ENCODE measurements at places on chromosomes 11 and 22.

- DNase-seq: no peak
Measured at GRCh38 chr11:118439646-118440045, 3.4 kb downstream of the KMT2A start.

GRCh38 chr11:27931770-27932169 lies 176.2 kb downstream of the KIF18A start:
- no peak for DNase-seq

DNA sequence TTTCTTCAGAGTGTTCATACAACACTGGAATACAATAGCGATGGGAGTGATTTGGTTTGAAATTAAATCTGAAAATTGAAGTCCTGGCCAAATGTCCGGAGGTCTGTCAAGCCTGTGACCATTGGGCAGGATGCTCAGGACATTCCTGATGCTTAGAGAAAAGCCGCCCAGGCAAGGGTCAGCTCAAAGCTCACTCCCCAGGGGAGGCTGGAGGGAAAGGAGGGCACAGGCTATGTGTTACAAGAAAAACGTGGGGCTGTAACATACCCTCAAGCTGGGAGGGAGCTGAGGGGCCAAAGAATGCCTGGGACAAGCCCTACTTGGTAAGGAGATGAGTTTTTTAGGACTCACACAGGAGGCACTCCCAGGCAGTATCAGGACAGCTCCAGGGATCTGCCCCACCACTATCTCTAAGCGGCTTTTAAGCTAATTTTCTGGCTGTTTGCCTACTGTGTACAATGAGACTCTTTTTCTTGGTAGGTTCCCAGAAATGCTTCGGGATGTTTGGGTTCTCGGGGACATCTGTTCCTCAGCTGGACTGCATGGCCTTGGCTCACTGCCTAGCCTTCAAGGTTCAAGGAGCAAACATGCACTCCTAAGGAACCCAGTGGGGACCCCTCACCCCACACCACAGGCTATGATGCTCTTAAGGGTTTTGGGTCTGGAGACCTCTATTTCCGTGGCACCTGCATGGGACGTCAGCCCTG lies 500.1 kb downstream of the BRD1 start:
- DNase-seq: no peak

DNA sequence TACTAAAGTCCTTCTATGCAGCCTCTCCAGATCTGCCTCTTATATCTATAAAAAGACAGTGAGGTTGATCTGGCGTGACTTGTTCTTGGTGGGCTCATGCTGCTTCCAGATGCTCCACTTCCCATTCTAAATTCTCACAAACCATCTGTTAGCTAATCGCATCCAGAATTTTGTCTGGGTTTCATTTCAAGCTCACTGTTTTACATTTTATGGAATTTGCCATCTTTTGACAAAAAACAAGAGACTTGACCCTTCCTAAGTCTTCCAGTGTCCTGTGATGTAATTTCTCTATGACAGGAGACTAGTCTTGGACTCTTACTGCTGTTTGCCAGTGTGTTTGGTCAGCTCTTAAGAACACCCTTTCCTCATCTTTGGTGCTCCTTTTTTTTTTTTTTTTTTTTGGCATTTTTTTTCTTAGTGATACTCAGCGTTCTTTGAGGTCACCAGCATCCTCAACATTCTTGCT lies 23.0 kb downstream of the CRKL start:
- DNase-seq: no peak

GRCh38 chr11:61507962-61508861 lies at the start of gene LRRC10B:
LRRC10B (plus strand) TSS chr11:61508749; CDS start chr11:61508999, 250 bp downstream.
- peak; percentile 32 for DNase-seq

DNA sequence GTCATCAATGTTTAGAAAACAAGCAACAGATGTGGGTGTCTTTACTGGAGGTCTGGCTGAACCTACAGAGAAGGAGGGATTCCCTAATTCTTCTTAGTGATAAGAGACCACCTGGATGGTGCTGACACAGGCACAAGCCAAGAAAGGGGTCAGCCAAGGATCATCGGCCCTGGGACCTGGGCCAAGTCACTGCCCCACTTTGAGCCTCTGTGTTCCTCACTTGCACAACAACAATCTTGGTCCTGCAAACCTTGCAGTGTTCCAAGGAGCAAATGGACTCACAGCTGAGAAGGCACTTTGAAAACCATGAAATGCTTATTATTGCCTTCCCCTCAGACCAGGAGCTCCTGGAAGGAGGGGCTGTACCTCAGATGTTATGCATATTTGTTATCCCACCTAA lies 7.0 kb upstream of the KCNE3 start:
- no peak for DNase-seq

- no peak for DNase-seq
Measured at GRCh38 chr11:74948546-74948897, 369 bp downstream of the XRRA1 start.

- no peak for DNase-seq
Measured at GRCh38 chr11:67389477-67389876, 2.3 kb upstream of the RAD9A start.

DNA sequence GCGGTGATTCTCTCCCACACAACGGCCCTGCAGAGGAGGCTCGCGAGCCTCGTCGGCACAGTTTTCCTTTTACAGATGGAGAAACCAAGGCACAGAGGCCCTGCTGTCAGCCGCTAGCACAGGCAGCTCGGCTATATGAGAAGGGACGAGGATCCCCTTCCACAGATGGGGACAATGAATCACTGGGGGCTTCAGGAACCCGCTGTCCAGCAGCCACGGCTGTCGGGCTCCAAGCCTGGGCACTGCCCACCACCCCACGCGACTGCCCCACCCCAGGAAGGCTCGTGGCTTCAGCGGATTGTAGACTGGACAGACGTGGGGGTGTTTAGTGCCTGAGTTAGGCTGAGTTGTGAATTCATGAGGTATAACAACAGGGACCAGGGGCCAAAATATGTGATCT lies 17.2 kb upstream of the FGF3 start:
- DNase-seq: no peak

DNA sequence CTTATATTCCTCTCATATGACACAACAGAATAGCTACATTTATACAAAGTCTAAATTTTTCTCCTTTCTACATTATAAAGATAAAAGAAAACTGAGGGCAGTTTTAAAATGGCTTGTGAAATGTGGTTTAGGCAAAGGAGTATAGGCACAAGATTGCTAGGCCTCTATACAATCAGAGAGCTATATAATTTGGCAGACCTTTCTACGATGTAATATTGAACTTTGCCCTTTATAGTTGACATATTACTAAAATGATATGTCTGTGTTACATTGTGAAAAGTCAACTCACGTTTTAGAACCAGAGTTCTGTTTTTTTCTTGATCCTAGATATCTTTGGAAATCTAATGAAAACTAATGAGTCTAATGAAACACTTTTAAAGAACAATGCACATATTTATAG lies 430.2 kb downstream of the DLG2 start:
- no peak for DNase-seq

GRCh38 chr11:74460481-74461154 lies 6.7 kb downstream of the KCNE3 start:
- no peak for DNase-seq

GRCh38 chr11:14499178-14499559 lies 442 bp downstream of the COPB1 start:
- no peak for DNase-seq

DNA sequence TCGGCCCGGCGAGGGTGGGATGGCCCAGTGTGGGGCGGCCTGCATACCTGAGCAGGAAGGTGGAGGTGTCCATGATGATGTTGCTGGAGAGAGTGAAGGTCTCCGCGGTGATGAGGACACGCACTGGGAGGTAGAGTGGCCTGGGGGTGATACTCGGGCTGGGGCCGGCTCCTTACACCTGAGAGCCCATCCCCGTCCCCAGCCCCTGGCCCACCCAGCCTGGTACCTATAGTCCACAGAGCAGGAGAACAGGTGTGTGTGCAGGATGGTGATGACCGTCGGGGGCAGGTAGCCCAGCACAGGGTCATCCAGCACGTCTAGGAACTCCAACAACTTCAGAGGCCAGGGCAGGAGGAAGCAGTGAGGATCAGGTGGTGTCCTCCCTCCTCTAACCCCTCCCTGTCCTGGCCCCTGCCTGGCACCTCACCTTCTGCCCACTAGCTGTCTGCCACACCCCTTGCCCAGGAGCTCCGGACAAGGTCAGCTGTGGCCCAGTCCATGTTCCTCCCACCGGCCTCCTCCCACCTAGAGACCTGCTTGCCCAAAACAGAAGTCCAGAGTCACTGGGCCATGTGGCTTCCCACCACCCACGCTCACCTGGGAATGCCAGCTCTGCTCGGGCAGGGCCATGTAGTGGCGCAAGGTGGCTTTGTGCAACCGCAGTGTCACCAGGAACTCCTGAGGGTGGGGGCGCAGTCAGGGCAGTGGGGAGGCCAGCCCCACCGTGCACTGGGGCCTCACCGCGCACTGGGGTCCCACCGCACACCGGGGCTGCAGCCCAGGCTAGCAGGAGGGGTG lies 11.3 kb downstream of the ATG2A start:
- no peak for DNase-seq

GRCh38 chr22:48843640-48844039 lies 984.0 kb downstream of the BRD1 start:
- DNase-seq: no peak

- DNase-seq: no peak
Measured at GRCh38 chr11:117814766-117815261, 9.7 kb downstream of the FXYD2 start.

- DNase-seq: no peak
Measured at GRCh38 chr11:101341578-101341977, 212.0 kb upstream of the PGR start.

DNA sequence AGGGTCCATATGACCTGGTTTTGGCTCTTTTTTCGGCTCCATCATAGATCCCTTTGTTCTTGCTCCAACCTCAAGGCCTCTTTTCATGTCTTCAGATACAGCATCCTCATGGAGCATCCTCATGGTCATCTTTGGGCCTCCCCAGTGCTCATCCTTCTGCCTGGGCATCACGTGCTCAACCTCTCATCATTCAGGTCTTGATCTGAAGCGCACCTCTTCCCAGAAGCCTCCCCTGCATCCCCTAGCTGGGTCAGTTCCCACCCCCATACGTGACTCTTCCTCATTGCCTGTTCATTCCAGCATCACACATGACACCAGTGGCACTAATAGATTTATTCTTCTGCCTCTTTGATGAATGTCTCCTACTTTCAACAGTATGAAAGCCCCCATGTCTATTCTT lies 192.2 kb downstream of the MIAT start:
- DNase-seq: no peak

- DNase-seq: no peak
Measured at GRCh38 chr22:33477120-33478111, 419.2 kb upstream of the SYN3 start.

- no peak for DNase-seq
Measured at GRCh38 chr11:3969613-3970012, 114.1 kb downstream of the STIM1 start.

DNA sequence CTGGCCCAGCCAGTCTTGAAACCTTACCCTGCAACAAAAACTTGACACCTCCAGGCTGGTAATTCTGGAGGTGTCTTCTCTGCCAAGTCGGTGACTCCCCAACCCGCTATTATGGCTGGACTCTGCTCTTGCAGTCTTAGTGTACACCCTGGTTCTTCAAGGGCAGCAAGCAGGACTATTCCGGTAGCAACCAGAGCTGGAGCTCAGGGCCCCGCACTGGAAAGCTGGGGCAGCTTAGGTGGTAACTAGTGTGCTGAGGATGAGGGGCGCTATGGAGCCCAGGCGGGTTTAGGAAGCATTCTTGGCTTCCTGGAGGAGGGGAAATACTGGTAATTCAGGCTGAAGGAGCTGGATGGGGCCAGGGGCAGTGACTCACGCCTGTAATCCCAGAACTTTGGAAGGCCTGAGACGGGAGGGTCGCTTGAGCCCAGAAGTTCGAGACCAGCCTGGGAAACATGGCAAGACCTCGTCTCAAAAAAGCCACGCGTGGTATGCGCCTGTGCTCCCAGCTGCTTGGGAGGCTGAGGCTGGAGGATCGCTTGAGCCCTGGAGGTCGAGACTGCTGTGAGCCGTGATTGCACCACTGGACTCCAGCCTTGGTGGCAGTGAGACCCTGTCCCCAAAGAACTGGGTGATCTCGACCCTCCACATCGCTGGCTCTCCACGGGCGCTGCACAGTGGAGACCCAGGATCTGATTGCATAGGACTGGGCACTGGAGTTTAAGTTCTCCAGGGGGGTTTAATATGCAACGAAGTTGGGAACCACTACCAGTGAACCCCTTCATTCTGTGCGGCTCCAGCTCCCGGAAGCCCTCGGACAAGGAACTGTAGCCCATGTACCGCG lies 10.6 kb upstream of the AIFM3 start:
- DNase-seq: no peak

GRCh38 chr11:64723907-64724862 lies 1.2 kb upstream of the NRXN2 start:
- DNase-seq: no peak

DNA sequence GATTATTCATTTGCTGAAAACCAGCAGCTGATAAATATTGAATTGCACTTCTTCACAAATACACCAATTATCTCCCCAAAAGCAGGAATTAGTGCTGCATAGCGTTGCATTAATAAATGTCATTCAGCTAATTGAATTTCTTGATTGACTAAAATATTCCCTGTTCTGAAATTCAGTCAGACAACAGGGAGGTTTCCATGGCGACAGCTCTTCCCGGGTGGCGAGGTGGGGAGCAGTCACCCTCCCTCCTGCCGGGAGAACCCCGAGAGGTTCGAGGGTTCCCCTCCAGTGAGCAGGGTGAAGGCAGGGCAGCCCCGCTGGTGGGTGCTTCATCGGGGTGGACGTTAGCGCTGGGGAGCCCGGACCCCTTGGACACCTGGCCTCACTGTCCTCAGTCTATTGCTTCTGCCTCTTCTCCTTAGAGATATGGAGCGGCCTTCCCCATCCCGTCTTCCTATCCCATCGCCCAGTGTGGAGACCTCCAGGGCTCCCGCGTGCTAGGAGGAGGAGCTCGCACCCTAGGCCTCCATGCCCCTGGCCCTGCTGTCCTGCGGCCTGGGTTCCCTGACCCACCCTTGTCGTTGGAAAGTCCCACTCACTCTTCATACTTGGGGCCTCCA lies 983.5 kb downstream of the BRD1 start:
- DNase-seq: no peak

- DNase-seq: no peak
Measured at GRCh38 chr11:33723238-33723881, 12.9 kb downstream of the CD59 start.

- no peak for DNase-seq
Measured at GRCh38 chr11:22430141-22430541, 92.0 kb downstream of the SLC17A6 start.

DNA sequence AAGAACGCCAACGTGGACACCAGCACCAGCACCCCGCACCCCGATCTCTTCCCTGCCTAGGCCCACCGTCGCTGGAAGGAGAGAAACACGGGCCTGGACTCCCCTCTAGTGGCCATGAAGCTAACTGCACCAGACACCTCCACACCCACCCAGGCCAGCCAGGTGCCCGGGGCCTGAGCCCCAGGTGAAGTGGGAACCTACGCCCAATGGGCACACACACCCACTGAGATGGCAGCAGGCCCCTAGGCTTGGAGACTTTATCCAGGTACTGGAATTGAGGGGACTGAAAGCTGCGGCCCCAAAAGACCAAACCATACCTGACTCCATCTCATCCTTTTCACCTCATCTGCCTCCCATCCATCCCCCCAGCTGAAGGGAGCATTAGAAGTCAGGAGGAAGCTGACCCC lies 81.0 kb downstream of the BUD13 start:
- no peak for DNase-seq

Measured in anterior cingulate cortex (tissue), 58 donors.